Pulmonary artery endothelial cell (primary cell): ENCODE measurements at places on chromosomes 12 and 14. TPM values are rescaled to one million over a fixed set of nuclear protein-coding genes. Genes with fewer than 3 reads are reported as not detected.

The EPYC gene
- total RNA-seq = not detected in 2 replicates

The KLRC1 gene
- not detected in 2 replicates for total RNA-seq

The CSRP2 gene
- 2.8 and 10.5 TPM in 2 replicates for total RNA-seq

The CLEC1B gene
- total RNA-seq = 0.18 TPM in 1 of 2 replicates, not detected in the other

The NRL gene
- 0.33 and 0.56 TPM in 2 replicates for total RNA-seq

The GALNT16 gene
- total RNA-seq = 0.11 and 0.13 TPM in 2 replicates

The SCAF11 gene
- 43.3 and 50.6 TPM in 2 replicates for total RNA-seq

The RNASE13 gene
- total RNA-seq = not detected in 2 replicates

The MAP1LC3B2 gene
- 0.46 and 1.7 TPM in 2 replicates for total RNA-seq

The LHX5 gene
- total RNA-seq = not detected in 2 replicates
